ENCODE measurements at places on chromosomes 5 and 9.

- DNase-seq: no peak
Measured at GRCh38 chr9:125774106-125774505, 26.9 kb downstream of the PBX3 start.

DNA sequence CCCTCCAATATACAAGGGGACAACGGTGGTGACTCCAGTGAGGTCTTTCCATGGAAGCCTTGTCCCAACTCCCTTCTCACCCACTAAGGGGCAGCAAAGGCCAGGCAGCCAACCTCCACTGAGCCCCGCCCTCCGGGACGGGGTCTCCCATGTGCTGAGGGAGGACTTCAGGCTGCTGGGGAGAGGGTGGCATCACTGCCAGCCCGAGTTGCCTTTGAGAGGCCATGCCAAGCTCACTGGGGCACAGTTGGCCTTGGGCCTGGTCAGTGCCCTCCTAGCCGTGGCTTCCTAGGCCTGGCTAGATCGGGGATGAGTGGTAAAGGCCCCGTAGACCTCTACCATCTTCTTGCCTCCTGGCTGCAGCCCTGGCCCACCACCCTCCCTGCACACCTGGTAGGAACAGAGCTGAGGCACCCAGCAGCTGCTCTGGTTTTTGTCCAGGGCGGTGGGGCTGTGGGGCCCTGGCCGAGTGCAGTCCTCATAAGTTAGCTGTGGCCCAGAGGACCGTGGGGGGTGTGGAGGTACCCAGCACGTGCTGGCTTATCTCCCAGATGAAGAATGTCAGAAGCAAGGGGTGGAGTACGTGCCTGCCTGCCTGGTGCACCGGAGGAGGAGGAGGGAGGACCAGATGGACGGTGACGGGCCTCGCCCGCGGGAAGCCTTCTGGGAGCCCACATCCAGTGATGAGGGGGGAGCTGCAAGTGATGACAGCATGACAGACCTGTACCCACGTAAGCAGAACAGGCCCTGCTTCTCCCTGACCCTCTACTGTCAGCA lies 3.2 kb downstream of the SURF2 start:
- DNase-seq: no peak

- no peak for DNase-seq
Measured at GRCh38 chr9:74556685-74557084, 59.5 kb downstream of the RORB start.

DNA sequence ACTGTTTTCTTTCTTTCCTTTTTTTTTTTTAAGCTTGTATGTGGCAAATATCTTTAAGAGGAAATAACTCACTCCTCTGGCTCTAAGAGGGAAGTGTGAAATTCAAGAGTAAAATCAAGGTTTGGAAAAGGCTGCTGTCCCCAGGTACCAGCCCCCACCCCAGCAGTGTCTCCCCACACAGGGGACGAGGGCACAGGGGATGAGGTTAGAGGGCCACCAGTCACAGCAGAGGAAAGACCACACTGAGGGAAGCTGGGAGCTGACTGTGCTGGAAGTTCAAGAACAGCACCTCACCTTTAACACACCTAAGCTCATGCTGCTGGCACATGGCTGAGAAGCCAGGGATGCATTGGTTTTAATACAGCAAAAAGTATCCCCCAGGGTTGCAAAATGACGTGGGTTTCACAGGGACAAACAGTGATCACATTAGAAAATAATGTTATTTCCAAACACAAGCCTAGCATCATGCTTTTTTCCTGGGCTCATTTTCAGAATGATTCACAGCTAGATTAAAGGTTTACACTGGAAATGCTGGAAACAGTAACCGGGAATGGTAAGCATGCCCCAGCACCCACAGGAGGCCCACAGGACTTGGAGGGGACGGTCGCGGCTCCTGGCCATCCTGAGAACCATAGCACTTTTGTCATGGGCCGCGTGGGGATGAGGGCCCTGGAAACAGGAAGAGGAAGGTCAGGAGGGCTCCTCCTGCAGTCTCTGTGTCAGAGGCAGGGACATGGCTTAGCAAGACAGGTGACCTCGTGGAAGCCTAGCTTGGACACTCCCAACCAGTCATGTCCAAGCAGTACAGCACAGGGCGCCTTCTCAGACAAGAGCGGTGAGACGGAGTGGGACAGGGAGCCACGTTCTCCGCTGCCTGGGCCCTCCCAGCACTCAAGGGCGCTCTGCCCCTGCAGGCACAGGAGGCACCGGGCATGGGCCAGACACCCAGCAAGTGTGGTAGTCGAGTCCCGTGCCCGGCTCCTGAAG lies 6.9 kb downstream of the LPCAT1 start:
- no peak for DNase-seq

DNA sequence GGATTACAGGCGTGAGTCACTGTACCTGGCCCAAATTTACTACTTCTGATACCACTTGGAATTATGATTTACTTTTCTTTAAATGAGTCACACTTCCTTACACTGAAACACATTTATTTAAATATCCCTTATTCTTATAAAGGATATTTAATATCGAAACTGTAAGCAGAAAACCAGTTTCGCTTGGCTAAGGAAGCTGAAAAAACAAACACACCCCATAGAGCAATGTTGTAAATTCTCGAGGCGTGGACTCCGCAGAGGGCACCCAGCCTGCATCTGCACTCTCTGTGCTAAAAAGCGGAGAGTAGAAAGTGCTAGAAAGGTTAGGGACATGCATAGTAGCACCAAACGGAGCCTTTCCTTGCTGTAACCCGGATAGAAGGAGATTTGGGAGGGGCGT lies 86.5 kb downstream of the HMCN2 start:
- no peak for DNase-seq

- DNase-seq: no peak
Measured at GRCh38 chr5:96924016-96924443, 11.8 kb upstream of the LNPEP start.

GRCh38 chr5:122944051-122944450 lies 92.5 kb downstream of the PPIC start:
- no peak for DNase-seq

DNA sequence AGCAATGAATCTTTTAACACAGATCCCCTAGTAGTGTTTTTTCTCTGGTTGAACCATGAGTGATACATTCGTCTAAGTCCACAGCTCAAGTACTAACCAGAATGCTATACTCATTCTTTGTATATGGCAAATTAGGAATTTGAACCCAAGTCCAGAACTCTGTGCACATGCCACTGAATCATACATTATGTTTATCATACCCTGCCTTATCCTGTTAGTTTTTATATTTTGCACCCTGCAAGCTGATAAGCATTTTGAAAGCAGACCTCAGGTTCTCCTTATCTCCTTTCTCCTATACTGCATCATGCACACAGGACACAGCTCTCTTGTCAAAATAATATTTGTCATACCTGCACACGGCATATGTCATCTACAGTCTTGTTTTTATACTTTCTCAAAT lies 54.6 kb upstream of the ELL2 start:
- DNase-seq: no peak

DNA sequence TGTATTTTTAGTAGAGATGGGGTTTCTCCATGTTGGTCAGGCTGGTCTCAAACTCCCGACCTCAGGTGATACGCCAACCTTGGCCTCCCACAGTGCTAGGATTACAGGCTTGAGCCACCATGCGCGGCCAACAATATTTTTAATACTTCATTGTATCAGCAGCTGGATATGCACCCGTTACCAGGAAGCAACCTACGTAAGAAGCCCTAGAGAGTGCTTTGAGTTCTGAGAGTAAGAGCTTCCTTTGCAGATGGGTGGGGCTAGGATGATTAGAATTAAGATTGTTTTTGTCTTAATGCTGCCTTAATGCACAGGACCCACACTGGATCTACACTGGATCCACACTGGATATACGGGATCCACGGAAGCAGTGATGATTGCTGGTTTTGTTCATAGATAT lies 123.9 kb upstream of the ABCA1 start:
- no peak for DNase-seq

DNA sequence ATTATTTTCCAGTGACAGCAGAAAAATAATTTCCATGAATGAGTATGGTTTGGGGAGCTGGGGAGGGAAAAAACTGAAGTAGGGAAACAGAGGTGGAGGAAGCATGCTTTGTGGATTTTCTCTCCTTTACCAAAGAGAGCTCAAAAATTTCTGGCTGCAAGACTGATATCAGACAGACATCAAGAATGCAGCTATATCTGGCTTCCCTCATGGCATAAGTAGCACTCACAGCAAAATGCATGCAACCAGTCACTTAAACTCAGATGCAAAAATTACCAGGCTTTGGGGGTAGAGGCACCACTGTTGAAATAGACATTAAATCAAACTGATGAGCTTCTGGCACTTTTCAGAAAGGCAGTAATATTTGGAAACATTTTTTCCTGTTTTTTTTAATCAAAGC lies 196.9 kb downstream of the TSSK1B start:
- DNase-seq: no peak

- DNase-seq: no peak
Measured at GRCh38 chr9:78644359-78644758, 347.4 kb downstream of the PSAT1 start.

DNA sequence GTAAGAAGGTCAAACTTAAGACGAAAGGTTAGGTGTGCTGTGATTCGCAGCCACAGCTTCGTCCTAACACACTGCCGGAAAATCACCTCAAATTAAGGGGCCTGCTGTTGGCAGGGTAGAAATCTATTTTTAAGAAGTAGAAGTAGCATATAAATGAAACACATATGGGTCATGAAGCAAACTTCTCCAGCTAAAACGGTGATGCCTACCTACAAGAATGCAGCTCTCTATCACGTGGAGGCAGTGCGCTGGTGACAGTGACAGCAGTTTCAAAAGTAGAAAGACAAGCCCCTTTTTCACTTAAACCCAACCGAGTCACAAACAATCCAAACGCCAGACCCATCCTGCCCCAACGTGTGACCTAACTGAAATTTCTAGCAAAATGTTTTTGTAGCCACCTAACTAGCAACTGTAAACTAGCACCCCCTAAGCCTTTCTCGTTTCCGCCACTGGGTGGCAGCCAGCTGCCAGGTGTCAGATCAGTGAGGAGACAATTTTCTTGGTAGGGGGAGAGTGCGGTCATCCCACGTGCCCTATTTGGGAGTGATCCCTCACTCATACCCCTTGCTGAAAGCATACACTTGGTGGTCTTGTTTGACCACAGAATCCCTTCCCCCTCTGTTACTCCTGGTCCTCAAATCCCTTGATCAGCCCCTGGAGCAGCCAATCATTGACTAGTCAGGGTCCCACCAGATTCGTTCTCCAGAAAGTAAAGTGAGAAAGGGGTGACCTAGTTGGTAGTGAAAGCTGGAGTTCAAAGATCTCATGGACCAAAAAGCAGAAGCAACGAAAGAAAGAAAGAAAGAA lies 71.8 kb upstream of the MAMDC2 start:
- DNase-seq: no peak

GRCh38 chr5:176824604-176825003 lies 14.2 kb downstream of the UNC5A start:
- DNase-seq: no peak

GRCh38 chr5:25441810-25442209 lies 797.0 kb upstream of the CDH10 start:
- DNase-seq: no peak

DNA sequence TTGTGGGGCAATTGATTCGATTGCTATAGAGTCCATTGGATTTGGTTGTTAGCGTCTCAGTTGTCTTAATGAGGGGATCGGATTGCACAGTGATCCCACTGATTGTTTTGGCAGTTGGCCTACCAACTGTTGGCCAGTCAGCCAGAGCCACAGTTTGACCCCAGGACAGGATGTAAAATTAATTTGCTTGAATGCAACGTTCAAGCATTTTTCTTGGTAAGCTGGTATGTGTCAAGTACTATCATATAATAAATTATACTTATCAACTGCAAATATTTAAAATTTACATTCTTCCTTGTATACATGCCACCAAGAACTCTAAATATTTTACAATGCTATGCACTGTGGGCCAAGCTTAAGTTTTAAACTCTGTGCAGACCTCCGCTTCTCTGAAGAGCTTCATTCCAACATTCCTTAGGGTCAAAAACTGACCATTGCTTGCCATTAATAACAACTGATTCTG lies 80.4 kb upstream of the OSMR start:
- DNase-seq: no peak

DNA sequence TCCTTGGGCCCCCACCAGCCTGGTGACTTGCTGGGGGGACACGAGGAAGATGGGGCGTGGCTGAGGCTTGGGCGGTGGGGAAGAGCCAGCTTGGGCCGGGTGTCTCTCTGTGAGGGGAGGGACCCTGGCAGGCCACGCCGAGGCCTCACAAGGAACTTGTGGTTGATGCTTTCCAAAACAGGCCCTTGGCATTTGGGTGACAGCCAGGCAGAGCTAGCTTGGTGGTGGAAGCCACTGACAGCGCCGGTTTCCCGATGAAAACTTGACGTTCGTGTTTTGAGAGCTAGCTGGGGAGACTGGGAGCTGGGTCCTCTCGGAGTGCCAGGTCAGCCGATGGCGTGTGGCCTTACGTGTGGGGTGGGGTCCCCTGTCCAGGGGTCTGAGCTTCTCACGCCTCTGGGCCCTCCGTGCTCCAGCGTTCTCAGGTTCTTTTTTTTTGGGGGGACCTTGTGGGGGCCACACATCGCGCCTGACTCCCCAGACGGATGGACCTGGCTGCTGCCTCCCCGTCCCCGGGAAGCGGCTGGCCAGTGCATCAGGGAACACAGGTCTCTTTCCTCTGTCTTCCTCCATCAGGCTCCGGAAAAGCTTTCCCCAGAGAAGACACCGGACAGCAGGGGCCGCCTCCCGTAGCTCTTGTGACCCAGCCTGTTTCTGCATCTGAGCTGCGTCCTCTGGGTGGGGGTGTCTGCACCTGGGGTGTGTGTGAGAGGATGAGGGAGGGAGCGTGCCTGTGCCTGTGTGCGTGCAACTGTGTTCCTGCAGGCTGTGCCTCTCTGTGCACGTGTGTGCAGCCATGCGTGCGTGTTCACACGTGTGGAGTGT lies 129.3 kb upstream of the LPCAT1 start:
- DNase-seq: no peak

GRCh38 chr9:16154521-16155078 lies 601.8 kb downstream of the CCDC171 start:
- DNase-seq: peak; percentile 12

GRCh38 chr5:78995521-78996007 lies 10.5 kb upstream of the ARSB start:
- no peak for DNase-seq

GRCh38 chr9:115747731-115748130 lies 405.9 kb upstream of the PAPPA start:
- no peak for DNase-seq

GRCh38 chr5:163789870-163790269 lies 284.5 kb downstream of the MAT2B start:
- DNase-seq: no peak

DNA sequence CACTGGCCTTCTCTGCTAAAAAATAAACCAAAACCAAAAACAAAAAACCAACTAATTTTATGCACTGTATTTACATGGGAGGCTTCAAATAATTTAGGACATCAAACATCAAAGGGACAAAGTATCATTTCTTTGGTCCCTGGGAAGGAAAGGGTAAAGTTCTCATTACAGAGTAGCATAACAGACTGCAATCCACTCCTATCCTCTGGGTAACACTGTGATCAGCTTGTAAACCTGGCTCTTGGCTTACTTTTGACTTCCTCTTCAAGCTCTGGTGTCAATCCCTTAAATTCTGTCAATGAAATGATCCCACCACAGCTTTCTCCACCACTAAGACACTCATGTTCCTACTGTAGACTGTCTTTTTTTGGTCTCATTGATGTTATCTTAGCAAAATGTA lies 69.8 kb upstream of the VCAN start:
- no peak for DNase-seq

GRCh38 chr9:72355153-72355552 lies 9.9 kb downstream of the ZFAND5 start:
- DNase-seq: no peak

GRCh38 chr9:127214421-127215267 lies 49.9 kb upstream of the GARNL3 start:
- DNase-seq: peak; percentile 28

Data from stimulated activated CD8-positive, alpha-beta memory T cell treated with anti-CD3 and anti-CD28 coated beads, Interleukin-4, amount 100 ng/mL, for 1 hour (primary cell).